ENCODE measurements at places on chromosomes 4 and X.

GRCh38 chr4:92516450-92516849, 212.7 kb downstream of the GRID2 start:
- DNase-seq: no peak

DNA sequence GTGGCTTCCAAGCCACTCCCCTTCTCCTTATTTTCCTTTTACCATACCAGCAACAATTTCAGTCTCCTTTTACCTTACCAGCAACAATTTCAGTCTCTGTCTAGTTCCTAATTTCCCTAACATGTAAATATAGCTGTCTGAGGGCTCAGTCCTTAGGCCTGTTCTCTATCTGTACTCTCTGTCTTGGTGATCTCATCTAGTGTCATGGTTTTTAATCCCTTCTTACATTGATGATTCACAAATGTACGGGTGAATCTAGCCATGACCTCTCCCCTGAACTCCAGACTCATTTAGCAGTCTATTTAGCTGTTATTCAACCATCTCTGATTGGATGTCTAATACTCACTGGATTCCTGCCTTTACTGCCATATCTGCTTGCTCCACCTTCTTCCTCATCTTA, 7.2 kb downstream of the IL15 start:
- peak; percentile 74 for DNase-seq

DNA sequence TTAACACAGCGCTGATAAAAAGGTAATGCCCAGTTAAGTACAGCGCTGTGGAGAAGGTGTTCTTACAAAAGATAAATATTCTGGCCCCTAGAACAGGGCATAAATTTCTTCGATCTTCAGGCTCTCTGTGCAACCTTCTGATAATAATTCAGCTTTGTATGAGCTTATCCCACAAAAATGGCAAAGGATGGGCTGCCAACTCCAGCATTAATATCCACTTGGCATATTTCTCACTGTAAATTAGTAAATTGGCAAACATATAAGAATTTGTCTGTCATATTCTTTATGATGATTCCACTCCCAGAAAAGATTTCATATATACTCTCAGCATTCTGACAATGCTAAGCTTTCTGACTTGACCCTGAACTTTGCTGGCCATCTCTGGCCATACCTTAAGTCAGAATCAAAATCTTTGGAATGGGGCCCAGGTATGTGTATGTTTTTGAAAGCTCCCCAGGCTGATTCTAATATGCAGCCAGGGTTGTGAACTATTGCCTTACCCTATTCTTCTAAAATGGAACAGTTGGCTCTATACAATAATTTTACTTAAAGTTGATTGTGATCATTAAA, 134.8 kb downstream of the FRYL start:
- no peak for DNase-seq

DNA sequence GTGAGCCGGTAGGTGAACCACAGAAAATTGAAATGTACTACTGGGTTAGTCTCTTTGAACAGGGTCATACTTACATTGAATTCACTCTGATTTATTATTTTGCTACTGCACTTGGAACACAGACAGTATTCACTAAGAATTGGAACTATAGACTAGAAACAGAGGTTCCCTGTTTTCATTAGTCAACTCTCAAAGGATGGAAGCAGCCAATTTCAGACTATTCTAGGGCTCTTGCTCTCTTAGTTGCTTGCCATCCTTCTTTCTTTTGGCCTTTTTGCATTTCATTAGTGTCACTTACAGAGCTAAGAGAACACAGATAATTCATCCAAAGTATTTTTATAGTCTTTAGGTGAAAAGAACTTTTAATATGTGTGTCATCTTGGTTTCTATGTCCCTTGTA, 52.6 kb downstream of the SHROOM3 start:
- DNase-seq: no peak

- DNase-seq: no peak
These were observed 24.8 kb downstream of the CPE start for GRCh38 chr4:165403637-165404036.

DNA sequence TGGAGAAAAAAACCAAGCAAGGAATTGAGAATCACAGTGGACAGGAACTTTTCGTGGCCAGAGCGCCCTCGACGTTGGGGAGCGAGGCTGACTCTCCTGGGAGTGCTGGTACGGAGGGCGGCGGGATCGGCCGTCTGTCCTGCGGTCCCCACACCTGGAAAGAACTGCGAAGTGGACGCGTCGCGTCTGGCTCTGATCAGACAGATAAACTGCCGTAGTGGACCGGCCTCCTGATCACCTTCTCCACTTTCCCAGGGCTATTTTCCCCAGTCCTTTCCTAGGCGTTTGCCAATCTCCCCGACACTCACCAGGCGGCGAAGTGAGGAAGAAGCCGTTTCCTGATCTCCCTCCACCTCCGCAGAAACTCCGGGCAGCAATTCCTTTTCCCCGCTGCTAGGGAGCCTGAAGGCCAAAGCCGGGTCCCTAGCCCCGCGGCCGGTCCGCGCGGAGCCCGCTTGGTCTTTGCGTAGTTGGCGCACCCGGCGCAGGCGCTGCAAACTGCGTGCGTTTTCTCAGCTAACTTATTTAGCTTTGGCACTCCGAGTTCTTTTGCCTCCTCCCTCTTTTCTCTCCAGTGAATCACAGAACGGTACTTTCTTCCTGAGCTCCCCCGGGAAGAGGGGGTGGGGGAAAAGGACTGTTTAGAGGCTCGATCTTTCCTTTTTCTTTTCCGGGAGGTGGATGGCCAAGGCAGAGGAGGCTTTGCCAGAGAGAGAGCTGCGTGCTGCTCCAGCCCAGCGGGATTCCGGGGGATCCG, at the start of gene ARSJ:
TSS of gene ARSJ (minus strand) at position 500 of the 757 bp plus-strand sequence. CDS start 813 bp downstream, outside the sequence.
- peak; percentile 49 for DNase-seq

DNA sequence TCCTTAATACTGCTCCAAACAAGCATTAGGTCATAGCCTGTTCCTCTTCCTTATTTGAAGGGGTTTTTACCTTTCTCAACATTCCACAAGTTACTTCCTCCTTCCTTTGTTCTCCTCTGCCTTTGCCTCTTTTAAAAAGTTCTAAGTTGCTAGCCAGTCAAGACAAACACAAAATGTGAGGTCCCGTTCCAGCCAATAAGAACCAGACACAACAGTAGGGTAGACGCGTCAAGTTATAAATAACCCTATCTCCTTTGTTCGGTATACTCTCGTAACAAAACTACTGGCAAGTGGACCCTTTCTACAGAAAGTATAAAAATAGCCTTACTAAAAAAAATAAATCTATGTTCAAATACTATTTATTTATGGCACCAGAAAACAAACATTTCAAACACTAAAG, 6.3 kb upstream of the ACE2 start:
- DNase-seq: no peak

DNA sequence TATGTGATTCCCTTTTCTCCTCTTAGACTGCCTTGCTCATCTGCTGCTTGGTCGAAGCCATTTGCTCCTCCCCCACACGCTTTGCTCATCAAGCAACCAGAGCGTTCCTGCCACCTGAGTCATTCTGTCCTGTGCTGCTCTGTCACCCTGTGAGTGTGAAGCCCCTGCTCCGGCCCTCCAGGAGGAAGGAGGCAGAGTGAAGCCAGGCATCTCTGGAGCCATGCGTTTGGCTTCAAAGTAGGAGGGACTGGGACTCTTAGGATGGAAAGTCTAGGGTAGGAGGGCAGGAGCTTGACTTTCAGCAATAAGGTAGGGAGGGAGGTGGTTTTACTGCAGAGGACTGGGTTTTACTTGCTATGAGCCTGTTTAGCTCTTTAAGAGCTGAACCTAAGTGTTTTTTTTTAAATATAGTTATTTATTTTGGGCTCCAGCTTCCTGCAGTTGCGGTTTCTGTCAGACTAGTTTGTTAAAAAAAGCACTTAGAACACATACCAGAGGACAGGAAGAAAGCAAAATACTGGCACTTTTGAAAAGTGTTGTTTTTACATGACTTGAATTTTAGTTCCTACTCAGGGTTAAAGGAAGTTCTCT, 63.6 kb downstream of the SPINK2 start:
- DNase-seq: peak; percentile 95

GRCh38 chr4:95660719-95661118, 111.9 kb upstream of the UNC5C start:
- peak; percentile 34 for DNase-seq

DNA sequence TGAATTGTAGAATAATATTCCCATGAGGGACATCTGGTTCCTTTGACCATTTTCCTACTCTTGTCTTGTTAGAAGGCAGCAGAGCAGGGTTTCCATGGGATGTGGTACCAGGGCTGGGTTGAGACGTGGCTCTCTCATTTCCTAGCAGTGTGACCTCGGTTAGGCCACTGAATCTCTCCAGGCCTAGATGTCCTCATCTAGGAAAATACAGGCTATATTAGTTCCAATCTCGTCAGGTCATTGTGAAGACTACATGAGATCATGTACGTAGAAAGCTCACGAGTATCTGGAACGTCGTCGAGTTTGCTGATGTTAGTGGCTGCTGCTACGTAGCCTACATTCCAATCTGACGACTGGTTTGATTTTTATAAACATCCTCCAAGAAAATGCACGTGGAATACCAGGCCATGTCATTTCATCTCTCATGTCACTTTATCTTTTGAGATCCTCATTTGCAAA, 278.2 kb upstream of the GATB start:
- no peak for DNase-seq

DNA sequence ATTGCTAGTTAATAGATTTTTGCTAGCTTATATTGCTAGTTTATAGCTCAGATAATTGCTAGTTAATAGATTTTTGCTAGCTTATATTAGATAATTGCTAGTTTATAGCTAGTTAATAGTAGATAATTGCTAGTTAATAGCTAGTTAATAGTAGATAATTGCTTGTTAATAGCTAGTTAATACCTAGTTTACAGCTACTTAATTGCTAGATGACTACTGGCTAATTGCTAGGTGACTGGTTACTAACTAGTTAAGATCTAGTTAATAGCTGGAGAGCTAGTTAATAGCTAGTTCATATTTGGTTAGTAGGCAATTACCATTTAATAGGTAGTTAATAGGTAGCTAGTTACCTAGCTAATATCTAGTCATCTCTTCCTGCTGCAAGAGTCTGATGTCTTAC, 633.8 kb upstream of the CT83 start:
- DNase-seq: no peak

DNA sequence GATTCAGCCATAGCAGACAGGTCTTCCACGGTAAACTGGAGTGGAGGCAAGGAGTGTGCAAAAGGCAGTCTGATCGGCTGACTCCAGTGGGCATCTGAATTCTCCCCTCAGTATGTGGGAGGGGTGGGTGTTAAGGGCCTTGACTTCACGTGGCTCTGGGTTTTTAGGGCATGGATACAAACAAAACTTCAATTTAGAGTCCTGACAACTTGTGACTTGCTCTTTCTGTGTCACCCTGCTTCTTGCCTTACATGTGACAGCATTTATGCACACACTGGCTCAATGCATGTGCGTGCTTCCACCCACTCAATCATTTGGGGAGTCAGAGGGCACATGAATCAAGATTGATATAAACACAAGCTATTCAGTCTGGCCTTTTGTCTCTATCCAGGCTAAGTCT, 17.5 kb downstream of the PLP1 start:
- no peak for DNase-seq

DNA sequence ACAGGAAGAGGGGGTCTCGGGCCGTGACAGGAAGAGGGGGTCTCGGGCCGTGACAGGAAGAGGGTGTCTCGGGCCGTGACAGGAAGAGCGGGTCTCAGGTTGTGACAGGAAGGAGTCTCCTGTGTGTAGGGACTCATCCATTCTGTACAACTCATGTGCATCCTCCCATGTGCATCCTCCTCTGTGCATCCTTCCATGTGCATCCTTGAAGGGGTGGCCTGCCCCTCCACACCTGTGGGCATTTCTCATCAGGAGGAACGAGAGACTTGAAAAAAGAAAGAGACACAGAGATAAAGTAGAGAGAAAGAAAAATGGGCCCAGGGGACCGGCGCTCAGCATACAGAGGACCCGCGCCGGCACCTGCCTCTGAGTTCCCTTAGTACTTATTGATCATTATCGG, 30.2 kb upstream of the PLCXD1 start:
- no peak for DNase-seq

- no peak for DNase-seq
These were observed 7.5 kb downstream of the WDR1 start for GRCh38 chr4:10108818-10109783.

DNA sequence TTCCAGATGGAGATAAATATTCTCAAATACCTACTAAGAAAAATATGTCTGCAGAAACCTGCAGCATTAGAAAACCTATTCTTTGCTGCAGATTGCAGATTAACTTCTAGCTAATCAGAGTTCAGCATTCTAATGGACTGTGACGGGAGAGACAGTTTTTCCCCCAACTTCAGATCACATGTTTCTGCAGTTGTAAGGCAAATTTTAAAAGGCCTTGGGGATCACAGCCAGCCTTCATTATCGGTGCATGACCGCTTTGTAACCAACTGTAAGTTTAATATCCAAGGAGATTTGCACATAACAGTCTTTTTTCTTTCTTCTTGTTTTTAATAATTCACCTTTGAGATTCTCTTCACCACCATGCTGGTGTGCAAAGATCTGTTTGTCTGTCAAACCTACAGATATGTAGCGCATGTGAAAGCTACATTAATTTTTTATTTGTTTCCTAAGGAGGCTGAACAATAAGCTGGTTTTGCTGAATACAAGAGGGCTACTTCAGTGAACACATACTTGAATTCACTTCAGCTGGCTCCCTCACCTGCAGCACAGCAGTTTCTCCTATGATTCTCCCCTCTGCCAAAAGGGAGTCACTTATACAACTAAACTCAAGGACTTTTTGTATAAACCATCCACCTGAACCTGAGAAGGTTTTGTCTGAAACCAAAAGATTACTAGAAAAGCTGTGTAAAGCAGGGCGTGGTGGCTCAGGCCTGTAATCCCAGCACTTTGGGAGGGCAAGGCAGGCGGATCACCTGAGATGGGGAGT, 488.5 kb downstream of the RPA4 start:
- DNase-seq: no peak

DNA sequence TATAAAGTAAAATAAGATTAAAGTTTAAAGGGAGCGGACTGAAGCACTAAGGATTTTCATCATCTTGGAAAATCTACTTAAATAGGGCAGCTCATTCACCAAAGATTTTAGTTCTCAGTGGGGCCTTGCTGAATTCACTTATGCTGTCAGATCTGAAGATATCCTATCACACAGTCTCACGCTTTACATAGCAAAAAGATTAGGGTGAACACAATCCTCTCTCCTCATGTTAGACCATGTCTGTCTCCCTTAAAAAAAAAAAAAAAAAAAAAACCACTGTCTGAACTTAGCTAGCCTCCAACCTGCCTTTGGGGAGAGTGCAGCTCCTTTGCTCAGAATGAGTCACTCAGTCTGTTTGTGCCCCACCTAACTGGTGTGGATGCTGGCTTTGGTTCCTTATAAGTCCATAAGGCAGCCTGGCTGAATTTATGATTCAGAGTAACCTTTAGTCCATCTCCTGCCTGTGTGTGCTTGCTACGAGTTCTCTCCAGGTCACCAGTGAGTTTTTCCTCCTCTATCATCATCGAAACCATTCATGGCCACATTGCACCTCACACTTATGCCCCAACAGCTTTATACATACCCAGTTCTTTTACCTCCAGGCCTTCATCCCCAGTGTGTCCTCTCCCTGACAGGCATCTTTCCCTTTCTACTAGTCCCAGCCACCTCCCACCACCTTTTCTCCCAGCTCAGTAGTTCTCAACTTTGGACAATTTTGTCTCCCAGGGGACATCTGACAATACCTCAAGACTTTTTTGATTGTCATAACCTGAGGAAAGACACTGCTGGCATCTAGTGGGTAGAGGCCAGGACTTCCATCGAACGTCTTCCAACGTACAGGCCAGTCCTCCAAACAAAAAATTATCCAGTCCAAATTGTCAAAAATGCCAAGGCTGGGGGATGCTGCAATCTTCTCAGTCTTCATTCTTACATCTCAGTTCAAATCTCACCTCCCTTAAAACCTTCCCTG, 220.7 kb upstream of the EMCN start:
- DNase-seq: peak; percentile 69
